ENCODE measurements at places on chromosomes 7 and 10. TPM values are rescaled to one million over a fixed set of nuclear protein-coding genes. Genes with fewer than 3 reads are reported as not detected.

- no peak for DNase-seq
Observed at GRCh38 chr10:1090696-1091095, 34.5 kb downstream of the WDR37 start.

- no peak for DNase-seq
Observed at GRCh38 chr10:102434394-102435132, 2.2 kb upstream of the CUEDC2 start.

DNA sequence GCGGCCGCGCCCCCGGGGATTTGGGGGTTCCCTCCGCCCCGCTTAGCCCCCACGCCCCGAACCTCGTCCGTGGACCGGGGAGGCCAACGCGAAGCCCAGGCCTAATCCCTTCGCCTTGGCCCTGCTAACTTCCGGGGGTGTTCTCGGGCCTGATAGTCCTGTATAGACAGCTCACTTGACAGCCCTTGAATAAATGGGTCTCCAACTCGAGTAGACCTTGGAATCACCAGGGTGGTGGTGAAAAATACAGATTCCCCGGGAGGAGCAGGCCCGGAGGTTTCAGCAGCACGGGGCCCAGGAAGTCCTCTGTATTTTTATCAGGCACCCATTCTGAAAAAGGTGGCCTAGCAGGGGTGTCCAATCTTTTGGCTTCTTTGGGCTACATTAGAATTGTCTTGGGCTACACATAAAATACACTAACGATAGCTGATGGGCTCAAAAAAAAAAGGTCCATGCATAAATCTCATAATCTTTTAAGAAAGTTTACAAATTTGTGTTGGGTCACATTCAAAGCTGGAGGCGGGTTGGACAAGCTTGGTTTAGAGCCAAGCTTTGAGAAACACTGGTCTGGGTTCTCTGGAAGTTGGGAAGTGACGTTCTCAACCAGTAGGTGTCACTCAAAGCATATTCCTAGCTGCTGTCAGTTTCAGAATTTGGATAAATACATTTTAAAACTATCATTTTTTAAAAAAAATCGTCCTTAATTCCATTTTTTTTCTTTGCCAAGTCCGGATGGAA lies 221.7 kb downstream of the PHTF2 start:
- peak; percentile 94 for DNase-seq

Gene RBM33
- total RNA-seq, result 31.9 TPM

Gene FAM25C
- not detected for total RNA-seq

Gene APBB1IP
- total RNA-seq, result 3.7 TPM

DNA sequence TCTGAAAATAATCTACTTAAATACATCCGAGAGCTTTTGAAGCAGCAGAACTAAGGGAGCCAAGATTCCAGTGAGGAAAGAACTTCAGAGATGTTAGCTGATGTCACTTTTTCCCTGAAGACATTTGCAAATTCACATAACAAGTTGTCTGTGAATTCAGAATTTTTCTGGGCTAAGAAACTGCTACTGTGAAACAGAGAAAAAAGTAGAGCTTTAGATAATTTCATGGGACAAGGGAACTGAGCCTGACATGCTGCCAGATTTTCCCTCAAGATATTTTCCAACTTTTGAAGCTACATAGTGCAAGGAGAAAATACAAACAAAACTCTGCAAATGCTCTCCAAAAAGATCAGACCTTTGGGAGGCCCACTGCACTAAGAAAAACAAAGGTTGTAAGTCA lies 484.2 kb downstream of the ANKRD7 start:
- no peak for DNase-seq

DNA sequence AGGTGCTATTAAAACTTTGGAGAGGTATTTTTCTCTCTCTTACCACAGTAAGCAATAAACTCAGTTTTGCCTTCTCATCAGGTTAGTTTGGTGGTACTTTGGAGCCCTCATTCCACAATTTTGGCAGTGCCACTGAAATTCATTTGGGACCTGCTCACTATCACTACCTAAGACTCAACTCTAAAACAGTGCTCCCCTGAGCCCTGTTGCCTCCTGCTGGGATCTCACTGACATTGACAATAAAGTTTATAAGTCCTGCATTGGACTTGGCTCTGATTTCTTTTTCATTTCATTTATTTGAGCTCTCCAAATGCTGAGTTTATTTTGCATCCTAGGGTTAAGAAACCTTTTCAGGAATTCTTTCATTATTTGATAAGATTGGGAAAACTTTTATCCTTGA lies 130.8 kb upstream of the HPS1 start:
- no peak for DNase-seq

DNA sequence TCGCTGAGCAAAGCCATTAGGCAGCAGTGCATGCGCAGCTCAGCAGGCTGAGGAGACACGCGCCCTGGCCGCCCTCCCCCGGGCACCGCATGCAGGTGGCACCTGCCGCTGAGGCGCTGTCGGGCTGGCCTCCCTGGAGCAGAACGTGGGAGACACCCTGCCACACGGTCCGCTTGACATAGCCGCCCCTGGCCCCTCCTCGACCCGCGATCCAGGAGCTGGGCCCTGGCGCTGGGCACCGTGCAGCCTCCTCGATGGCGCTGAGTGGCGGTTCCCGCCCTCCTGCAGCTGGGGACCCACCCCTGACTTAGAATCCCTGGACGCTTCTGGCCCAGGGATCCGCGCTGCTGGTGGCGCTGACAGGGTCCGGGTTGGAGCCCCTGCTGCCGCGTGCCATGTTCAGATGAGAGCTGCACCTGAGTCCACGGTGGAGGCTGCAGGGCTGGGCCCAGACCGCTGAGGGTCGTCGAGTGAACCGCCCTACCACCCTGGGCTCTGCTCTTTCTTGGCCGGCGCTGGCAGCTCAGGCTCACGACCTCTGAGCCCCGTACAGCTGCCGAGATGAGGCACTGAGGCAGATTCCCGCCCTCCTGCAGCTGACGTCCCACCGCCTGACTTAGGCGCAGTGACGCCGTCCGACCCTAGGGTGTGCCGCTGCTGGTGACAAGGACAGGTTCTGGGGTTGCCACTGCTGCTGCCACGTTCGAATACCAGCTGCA lies 116.8 kb downstream of the OR13A1 start:
- DNase-seq, result no peak

Gene CCDC7
- total RNA-seq, result 48.3 TPM

DNA sequence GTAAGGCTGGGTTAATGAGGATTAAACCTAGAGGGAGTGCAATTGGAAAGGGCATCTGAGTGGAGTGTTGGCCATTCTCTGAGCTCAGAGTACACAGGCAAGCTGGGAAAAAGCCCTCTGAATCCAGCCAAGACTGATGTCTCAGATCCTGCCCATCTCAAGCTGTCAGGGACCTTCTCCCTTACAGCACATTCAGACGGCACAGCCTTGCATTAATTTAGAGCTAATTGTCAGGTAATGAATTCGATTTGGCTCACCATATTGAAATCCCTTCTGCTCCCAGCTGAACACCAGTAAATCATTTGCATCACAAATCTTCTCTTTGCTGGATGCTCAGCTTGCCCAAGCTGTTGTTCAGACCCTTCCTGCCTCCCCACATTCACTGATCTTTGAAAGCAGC lies 399.3 kb upstream of the PODXL start:
- DNase-seq, result no peak

DNA sequence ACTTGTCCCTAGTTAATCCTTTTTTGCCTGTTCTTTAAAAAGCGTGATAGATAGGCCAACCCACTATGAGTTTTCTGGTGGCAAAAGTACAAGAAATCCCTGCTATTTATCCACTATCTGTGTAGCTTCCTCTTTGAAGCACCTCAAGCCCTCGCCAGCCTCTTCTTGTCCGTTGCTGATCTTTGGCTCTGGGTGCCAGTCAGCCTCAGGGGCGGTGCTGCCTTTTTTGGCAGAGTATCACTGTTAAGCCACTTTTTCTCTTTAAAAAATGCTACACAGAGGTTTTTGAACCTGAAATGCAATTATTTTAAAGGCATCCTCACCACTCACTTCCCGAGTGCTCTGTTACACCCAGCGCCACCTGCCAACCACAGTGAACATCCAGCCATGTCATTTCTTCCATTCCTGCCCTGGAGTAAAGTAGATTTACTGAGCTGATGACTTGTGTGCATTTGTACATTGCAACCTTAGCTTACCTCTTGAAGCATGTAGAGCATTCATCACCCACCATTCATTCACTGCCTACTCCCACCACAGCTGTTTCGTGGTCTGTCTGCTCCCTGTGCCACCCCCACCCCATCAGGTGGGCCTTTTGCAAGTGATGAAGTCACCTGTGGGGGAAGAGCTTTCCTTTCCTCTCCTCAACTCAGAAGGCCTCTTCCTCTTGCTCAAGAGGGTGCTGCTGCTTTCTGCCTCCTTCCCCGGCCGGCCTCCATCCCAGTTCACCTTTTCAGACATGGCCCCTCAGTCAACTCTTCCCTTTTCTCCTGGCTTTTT lies 414.2 kb upstream of the GALNT17 start:
- no peak for DNase-seq

Gene FOXI2
- not detected for total RNA-seq

Gene MRLN
- total RNA-seq, result 25.0 TPM

GRCh38 chr10:1179346-1180070 lies 123.3 kb downstream of the WDR37 start:
- DNase-seq, result no peak

DNA sequence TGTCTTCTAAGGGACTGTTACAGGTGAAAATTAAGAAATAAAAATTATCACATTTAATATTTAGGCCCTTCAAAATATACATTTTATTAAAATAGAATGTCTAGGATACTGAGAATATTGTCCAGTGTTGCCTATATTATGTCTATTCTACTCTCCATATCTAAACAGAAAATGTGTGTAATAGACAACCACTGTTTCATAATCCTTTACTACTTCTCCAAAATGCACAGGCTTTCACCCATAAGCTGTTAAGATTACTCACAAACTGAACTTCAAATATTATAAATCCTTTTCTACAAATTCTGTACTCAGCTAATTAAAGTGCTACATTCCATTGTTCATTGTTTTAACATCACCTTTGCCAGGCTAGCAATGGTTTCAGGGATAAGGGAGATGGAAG lies 56.7 kb upstream of the TFEC start:
- DNase-seq, result no peak
